T-helper 17 cell (primary cell): ENCODE measurements at places on chromosomes 2 and 18. TPM values are rescaled to one million over a fixed set of nuclear protein-coding genes. Genes with fewer than 3 reads are reported as not detected.

DNA sequence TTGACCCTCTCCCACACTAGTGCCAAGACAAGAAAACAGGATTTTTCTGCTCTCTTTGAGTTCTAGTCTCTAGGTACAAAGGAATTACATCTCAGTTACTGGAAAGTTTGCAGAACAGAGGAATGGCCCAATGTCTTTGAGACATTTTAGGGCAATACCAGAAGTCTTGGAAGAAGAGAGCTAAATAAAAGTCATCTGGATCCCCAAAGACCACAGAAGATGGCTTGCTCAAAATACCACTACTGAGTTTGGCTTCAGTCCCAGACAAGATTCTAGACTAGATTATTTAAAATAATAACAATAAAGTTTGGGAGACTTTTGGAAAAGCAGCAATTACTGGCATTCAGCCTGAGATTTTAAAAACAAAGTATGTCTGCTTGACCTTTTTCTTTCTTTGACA is 61.9 kb upstream of the HK2 start:
- DNase-seq: no peak

CFAP221 gene
- not detected for total RNA-seq

WNT10A gene
- total RNA-seq: 5.5 TPM

DNA sequence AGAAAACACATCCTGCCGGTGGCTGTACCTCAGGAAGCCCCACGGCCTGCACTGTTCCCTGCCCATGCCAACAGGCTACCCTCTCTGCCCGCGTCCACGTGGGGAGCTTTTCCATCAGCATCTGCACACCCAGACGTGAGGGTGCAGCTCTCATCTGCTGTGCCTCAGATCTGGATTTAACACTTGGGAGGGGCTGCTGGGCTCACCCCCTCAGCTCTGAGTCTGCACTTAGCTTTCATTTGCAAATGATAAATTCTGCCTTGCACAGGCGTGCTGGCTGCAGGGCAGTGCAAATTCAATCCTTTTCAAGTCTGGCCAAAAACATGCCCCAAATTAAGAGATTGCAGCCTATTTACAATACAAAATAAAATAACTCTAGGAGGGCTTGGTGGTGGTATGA is 245.7 kb downstream of the TWIST2 start:
- no peak for DNase-seq

- no peak for DNase-seq
These were observed 432.4 kb downstream of the DCDC2C start for GRCh38 chr2:4135765-4136164.

DNA sequence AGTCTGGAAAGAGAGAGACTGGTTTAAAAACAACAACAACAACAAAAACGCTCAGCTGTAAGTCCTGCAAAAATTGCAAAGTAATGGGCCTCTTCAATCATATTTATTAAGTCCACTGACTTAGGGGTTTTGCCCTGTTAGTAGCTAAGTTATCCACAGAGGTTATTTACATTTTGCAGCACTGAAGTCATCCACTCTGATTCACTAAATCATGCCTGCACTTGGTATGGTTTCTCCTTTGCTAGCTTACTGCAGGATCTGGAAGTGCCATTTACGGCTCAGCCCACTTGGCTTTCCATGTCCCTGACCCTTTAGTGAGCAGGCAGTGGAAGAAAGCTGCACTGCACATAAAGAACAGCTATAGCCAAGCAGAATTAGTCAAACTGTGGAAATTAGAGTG is 484.4 kb downstream of the NRXN1 start:
- no peak for DNase-seq

ZAP70 gene
- total RNA-seq: 439 TPM

GRCh38 chr2:163155279-163155883 is 316.8 kb upstream of the KCNH7 start:
- no peak for DNase-seq

DNA sequence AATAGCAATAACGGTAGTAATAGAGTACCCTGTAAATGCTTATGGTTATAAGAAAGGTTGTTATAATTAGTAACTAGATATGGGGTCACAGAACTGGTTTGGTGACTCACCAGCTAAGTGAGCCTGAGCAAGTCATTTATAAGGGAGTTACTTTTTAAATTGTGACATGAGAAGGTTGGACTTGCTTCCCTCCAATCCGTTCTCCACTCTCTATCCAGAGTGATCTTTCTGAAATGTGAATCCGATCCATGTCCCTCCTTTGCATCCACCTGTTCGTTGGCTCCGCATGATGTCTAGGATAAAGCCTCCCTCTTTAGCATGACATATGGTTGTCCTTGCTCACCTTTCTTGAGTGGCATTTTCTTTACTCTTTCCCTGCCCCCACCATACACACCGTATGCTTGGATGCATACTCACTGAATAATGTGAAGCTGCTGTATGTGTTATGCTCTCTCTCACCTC is 83.1 kb downstream of the CDC42EP3 start:
- no peak for DNase-seq

- no peak for DNase-seq
These were observed 234.7 kb downstream of the LTBP1 start for GRCh38 chr2:33181466-33181865.
